ENCODE measurements at places on chromosomes 2 and 18. TPM values are rescaled to one million over a fixed set of nuclear protein-coding genes. Genes with fewer than 3 reads are reported as not detected.

- H3K4me1 ChIP-seq = no peaks in the 10 kb centered on the region
- no peak overlapping the region for H3K4me3 ChIP-seq
- H3K36me3 ChIP-seq = peaks cover 14% of the 10 kb centered on the region
- no peaks in the 10 kb centered on the region for H3K27me3 ChIP-seq
- DNase-seq = no peak
Observed at GRCh38 chr2:218745160-218745558, 34.5 kb downstream of the TTLL4 start.

DNA sequence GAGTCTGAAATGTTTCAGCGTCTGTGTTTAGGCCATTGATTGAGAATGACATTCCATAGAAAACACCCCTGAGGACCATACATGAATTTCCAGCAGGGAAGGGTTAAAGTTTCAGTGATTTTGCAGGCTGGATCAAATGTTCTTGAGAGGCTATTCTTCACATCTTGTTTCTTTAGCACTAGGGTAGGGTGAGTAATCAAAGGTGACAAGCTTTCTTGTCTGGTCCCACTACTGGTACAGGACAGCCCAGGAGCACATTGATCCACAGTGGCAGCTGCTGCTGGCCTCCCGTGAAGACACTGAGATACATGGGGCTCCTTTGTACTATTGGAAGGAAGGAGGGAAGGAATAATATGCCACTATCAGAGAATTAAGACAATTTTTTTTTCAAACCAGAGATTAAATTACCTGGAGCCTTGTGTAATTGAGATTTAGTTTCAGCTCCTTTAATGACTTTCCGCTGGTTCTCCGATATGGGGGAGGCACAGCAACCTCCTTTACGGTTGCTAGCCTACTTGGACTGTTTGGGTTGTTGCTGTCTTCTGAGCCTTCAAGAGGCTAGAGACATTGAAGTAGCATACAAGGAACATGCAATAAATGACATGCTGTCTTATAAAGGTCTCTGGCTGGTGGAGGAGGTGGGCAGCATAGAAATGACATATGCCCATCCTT lies 368.9 kb downstream of the SOX11 start:
- H3K27me3 ChIP-seq = no peaks in the 10 kb centered on the region
- no peak overlapping the region for H3K4me3 ChIP-seq
- no peaks in the 10 kb centered on the region for H3K4me1 ChIP-seq

Gene GCKR
- total RNA-seq = not detected

Gene C1QL2
- not detected for total RNA-seq
